ENCODE measurements at places on chromosomes 5 and 9.

GRCh38 chr5:74167930-74168315 lies 472.6 kb downstream of the ENC1 start:
- no peak for DNase-seq

GRCh38 chr9:121455527-121456239 lies 44.0 kb downstream of the GGTA1 start:
- DNase-seq: peak; percentile 6

- no peak for DNase-seq
Measured at GRCh38 chr5:153429761-153430380, 60.6 kb upstream of the GRIA1 start.

GRCh38 chr5:72137826-72138409 lies 30.6 kb downstream of the MAP1B start:
- DNase-seq: no peak

DNA sequence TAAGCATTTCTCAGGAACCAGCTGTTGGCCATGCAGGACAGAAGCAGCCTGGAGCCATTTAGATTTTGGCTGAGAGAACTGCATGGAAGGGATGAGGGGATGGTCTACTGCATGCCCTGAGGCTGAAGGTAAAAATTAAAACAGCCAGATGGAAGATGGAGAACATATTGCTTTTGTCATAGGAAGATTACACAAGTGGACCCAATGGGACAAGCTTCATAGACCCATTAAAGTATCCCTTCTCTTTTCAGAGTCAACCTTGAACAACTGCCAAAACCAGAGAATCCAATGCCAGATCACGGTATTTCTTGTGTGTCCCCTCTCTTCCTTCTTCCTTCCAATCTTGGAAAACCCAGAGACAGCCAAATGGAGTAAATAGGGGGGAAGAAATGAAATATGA lies 253.4 kb downstream of the NR2F1-AS1 start:
- no peak for DNase-seq

GRCh38 chr5:135761746-135762145 lies 72.7 kb upstream of the SLC25A48 start:
- DNase-seq: no peak

- peak; percentile 27 for DNase-seq
Measured at GRCh38 chr5:142977363-142978051, 207.3 kb downstream of the ARHGAP26 start.

- DNase-seq: no peak
Measured at GRCh38 chr9:133514460-133515239, 10.1 kb downstream of the MYMK start.

- no peak for DNase-seq
Measured at GRCh38 chr5:111016801-111017200, 54.7 kb upstream of the TSLP start.

DNA sequence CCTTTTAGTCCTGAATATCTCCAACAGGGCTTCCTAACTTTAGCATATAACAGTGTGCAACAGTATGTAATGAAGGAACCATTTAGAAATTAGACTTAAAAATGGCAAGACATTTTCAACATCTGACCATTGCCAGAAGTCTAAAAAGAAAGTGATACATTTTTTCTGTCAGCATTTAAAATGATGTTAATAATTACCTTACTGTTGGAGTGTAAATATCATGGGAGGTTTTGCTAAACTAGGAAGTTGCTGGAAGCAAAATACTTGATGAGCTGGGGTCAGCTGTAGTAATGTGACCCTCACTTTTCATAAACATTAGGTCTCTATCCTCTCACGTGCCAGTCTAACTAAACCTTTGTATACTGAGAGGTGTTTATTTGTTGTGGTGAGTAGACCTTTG lies 68.8 kb downstream of the NTRK2 start:
- no peak for DNase-seq

GRCh38 chr5:7876867-7877266 lies 7.9 kb downstream of the MTRR start:
- no peak for DNase-seq

GRCh38 chr9:97076238-97076637 lies 37.3 kb upstream of the CTSV start:
- DNase-seq: no peak

DNA sequence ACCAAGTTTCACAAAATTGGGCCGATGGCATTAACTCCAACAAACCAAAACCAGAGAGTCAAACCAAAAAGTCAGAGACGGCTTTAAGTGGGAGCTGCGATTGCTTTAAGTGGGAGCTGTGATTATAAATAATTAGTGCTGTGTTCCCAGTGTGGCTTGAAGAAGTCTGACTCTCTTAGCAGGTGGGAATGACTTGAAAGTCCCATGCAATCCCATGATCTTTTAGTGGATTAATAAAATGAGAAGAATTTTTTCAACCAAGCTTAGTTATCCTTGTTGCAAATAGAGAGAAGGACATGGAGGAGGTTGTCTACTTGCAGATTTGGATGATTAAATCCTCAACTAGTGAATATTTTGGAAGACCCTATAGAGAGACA lies 68.5 kb downstream of the MYO10 start:
- DNase-seq: no peak

DNA sequence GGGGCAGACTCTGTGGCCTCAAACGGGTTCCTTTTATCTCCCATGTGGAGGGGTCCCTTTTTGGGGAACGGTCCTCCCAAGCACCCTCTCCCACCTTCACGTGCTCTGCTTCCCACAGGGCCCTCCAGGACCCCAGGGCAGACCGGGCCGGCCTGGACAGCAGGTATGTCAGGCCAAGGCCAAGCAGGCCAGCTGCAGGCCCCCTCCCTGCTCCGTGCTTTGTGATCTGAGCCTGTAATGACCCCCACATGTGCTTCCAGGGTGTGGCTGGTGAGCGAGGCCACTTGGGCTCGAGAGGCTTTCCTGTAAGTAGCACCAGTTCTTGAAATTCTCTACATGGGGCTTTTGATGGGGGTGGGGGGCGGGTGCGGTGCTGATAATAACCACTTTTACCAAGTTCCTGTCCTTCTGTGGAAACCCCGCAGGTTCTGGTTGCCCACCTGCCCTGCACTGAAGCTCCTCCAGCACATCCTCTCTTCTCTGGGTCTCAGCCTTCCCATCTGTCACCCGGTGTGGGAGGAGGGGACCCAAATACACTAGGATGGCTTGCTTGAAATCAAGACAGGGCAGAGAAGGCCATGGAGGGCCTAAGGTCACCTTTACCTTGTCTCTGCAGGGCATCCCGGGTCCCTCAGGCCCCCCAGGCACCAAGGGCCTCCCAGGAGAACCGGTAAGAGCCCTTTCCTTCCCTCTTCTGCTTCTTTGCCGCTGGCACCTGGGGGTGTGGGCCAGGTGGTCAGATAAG lies 57.9 kb upstream of the ORM1 start:
- no peak for DNase-seq

DNA sequence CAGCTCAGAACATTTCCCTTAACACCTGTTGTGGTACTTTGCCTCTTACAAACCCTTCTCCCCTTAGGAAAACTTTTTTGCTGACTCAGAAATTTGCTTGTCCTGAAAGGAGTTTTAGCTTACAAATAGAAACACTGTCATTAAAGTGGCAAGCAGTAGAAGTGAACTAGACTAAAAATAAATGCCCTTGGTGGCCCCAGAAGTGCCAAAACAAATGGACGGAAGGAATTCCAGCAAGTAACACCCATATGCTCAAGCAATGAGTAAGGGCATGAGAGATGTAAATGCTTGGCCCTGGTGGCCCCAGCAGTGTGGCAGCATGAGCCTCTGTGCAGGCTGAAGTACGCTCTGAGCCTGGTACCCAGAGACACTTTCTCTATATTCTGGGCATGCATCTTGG lies 8.6 kb downstream of the VLDLR start:
- no peak for DNase-seq

DNA sequence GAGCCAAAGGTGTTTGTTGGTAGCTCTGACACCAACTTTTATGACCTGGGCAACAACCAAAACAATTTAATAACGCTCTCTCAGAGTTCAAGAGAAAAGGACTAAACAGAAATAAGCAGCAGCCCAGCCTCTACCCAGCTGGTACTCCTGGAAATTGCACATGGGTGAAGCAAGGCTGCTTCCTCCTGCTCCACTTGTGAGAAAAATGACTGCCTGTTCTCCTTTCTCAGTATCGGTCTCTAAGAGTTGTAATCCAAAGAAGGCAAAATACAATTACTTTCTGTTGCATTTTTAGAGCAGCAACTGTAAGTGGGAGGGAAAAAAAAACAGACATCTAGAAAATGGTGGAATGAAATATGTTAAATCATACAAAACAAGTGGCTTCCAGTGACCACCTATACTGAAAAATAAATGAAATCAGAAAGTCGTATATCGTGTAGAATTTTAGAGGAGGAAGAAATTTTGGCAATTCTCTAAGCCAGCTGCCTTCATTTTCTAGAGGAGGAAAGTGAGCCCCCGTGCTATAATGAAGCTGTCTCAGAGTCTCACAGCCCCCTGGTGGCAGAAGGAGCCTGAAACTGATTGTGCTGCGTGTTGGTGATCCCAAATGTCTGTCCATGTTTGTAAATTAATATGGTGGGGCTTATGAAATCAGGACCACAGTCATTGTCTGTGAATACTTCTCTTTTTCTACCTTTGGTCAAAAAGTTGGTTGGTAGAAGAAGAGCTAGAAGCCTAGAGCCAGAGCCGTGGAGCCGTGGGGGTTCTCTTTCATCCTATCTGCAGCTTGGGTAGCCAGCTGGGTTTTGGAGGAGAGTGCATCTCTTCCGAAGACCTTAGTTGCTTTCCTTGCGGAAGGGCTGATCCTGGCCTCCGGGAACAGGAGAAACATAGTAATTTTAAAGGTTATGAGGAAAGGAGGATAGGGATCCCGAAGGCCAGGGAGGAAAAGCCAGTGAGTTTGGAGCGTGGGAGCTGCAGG lies 139.9 kb downstream of the PIP5K1B start:
- no peak for DNase-seq

- no peak for DNase-seq
Measured at GRCh38 chr5:34042321-34042720, 692 bp downstream of the C1QTNF3 start.

DNA sequence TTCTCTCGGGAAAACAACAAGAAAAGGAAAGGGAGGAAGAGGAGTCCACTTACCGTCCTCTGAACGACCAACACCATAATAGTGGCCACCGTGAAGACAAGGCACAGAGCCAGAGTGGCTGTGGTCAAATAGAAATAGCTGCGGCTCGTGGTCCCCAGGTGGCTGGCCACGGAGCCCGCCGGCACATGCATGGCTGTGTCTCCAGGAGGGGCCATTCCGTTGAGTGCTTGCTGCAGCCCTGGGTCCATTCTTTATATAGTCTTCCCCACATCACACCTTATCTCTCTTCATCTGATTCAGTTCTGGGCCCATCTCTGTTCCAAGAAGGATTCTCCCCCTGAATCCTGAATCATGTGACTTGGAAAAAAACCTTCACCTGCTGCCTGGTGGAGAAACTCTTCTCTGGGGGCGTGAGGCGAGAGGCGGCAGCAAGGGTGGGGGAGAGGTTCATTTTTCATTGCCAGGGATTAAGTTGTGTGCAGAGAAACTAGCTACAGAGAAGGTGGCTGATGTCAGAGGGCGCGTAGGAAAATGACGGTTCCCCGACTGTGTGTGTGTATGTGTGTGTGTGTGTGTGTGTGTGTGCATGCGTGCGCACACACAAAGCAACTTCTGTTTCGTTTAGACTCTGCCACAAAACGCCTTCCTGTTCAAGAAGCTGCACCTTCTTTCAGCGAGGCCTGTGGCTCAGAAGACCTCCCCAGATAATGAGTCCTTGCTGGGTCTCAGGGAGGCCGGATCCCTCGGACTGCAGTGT lies at the start of gene TNFSF8:
Gene TNFSF8 (minus strand): TSS at position 536 of the 757 bp plus-strand sequence. CDS start 288 bp downstream, at position 248.
- DNase-seq: no peak

- DNase-seq: no peak
Measured at GRCh38 chr5:17302604-17303003, 85.2 kb downstream of the BASP1 start.

DNA sequence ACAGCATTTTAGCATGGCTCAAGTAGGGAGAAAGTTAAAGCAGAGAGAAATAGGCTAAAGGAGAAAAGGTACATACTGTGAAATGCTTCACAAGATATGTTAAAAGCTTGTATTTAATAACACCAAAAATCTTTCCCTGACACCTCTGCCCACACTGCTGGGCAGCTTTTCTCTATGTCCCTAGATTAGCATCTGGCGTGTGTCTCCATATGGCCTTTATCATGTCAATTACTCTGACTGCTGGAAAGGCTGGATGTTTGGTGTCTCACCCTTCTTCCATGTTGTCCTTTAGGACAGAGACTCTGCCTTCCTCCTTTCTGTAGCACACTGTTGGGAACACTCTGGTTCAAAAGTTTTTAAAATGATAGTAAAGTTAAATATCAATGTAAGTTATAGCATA lies 122.5 kb downstream of the OXCT1 start:
- no peak for DNase-seq

- DNase-seq: no peak
Measured at GRCh38 chr9:6922680-6923079, 164.9 kb downstream of the KDM4C start.

GRCh38 chr5:150209099-150209635 lies 19.3 kb downstream of the SLC6A7 start:
- DNase-seq: no peak

GRCh38 chr9:4058931-4059330 lies 240.9 kb downstream of the GLIS3 start:
- DNase-seq: no peak

DNA sequence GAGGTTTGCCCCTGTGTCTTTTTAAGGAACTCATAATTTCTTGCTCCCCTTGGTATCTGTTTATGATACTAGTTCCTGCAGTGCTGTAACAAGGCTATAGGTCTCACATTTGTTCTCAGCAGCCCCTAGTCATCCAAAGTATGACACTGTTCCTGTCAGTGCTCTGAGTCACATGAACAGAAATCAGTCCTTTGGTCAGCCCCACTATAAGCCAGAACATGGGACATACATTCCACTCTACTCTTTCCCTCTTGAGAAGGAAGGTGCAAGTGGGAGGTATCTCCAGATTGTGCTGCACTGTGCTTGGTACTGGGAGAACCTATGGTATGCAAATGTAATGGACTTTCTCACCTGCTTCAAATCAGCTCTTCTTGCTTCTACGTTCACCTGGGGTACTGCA lies 87.0 kb downstream of the IARS1 start:
- no peak for DNase-seq

DNA sequence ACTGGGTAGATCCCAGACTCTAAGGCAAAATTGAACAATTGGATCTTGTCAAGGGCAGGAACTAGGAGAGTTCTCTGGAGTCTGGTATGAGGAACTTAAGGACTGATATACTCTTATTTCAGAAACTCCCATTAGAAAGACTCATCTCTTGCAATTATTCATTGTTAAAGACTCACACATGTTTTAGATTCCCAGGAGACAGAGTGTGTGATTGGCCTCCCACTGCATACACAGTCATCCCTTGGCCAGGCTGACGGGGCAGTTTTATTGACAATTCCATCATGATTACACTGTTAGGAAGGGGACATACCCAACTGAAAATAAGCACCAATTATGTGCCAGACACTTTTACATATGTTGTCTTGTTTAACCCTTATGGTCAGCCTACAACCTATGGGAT lies 347.2 kb downstream of the DMAC1 start:
- no peak for DNase-seq

- no peak for DNase-seq
Measured at GRCh38 chr5:139847091-139847490, 51.5 kb downstream of the PSD2 start.

GRCh38 chr5:140568443-140569063 lies 3.9 kb downstream of the SLC35A4 start:
- DNase-seq: no peak
